ENCODE measurements at places on chromosomes 4 and X.

GRCh38 chr4:85684676-85685075, 209.7 kb downstream of the ARHGAP24 start:
- DNase-seq = no peak

- DNase-seq = no peak
Measured at GRCh38 chr4:26152056-26152455, 168.8 kb upstream of the RBPJ start.

DNA sequence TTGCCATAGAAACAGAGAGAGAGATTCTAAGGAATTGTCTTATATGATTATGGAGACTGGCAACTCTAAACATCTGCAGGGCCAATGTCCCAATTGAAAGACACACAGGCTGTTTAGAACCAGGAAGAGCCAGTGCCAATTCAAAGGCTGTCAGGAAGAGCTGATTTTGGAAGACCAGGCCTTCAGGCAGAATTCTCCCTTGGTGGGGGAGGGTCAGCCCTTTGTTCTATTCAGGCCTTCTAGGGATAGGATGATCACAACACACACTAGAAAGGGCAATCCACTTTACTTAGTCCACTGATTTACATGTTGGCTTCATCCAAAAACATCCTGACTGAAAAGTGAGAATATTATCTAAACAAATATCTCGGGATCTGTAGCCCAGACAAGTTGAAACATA, 15.2 kb downstream of the C4orf46 start:
- DNase-seq = no peak

DNA sequence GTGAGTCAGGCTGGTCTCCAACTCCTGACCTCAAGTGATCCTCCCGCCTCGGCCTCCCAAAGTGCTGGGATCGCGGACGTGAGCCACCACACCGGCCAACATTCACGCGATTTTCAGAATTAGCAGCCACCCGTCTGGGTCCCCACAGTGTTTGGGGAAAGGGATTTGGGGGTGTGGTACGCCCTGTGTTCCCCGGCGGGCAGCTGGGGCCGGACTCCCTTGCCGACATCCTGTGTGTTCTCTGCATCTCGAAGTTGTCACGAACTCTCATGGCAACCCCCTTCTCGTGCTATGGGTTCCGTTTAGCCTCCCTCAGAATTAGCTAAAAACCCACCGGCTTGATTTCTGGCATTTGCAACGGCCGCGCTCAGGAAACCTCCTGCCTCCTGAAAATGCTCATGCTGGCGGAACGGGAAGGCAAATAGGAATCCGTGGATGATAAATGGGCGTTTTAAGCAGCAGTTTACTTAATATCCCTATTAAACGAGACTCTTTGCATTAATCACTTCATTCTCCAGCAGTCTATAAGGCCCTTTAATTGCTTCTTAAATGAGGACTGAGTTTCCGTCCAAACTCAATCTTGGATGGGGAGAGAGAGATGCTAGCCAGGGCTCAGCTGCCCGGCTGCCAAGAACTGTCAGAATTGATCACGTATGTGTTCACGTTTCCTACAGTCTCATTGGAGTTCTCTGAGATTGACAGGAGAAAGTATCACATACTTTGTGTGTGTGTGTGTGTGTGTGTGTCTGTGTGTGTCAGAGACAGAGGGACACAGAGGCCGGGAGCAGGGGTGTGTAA, 78.9 kb upstream of the PPP2R3B start:
- DNase-seq = no peak

- no peak for DNase-seq
Measured at GRCh38 chr4:173794662-173795061, 264.6 kb upstream of the HAND2 start.

- DNase-seq = no peak
Measured at GRCh38 chr4:124945422-124945821, 232.9 kb upstream of the ANKRD50 start.

- DNase-seq = no peak
Measured at GRCh38 chr4:23237771-23238170, 545.0 kb downstream of the GBA3 start.

- DNase-seq = no peak
Measured at GRCh38 chrX:38970074-38970473, 168.8 kb downstream of the MID1IP1 start.

DNA sequence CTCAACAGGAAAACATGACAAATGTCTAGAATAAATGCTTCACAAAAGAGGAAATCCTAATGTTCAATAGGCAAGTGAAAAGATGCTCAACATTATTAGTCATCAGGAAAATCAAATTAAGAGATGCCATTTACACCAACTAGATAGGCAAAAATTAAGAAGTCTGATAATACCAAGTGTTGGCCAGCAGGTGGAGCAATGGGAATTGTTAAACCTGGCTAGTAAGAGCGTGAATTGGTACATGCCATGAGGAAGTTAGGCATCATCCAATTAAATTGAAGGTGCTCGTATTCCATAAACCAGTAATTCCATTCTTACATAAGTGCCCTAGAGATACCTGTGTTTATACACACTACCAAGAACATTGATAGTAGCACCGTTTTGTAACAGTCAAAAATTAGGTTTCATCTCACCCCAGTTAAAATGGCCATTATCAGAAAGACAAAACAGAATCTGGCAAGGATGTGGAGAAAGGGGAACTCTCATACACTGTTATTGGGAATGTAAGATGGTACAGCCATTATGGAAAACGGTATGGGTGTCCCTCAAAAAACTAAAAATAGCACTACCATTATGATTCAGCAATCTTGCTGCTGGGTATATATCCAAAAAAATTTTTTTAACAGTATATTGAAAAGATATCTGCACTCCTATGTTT, 14.0 kb upstream of the ZCCHC18 start:
- DNase-seq = peak; percentile 74

DNA sequence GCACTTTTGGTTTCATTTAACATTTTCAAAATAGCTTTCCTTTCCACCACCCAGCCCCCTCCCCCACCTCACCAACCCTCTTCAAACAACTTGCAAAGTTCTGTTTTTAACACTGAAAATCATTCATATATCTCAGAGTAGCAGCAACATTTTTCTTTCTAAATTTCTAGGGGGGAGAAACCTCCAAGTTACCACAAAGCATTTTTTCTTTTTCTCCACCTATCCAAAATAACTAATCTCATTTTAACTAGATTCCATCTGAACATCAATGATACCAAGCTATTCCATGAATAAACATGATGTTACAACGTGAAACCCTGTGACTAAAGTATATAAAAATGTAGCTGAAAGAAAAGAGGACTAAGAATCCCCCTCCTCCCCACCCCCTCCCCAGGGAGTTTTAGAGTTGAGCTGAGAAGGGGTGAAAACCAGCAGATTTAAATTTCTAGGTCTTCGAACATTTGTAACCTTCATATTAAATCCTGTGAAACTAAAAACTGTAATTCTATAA, 5.2 kb downstream of the LDB2 start:
- DNase-seq = no peak

GRCh38 chr4:111453216-111453615, 692.0 kb upstream of the FAM241A start:
- no peak for DNase-seq

- DNase-seq = no peak
Measured at GRCh38 chr4:10035130-10035529, 13.8 kb upstream of the SLC2A9 start.

DNA sequence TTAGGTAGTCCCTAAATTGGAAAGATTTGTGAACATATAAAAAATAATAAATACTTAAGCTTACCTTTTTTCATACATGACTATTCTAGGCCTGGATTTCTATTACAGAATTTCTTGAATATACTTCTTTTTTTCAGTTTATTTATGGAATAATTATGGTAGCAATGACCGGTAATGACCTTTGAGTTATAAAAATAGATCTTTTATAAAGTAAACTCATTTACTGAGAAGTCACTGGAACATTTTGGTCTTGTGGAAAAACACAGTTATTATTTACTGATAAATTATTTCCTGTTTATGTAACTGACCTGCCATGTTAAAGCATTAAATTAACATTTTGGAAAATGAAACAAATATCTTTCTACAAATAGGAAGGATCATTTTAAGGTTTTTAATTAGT, 80.4 kb upstream of the RASGEF1B start:
- DNase-seq = no peak

DNA sequence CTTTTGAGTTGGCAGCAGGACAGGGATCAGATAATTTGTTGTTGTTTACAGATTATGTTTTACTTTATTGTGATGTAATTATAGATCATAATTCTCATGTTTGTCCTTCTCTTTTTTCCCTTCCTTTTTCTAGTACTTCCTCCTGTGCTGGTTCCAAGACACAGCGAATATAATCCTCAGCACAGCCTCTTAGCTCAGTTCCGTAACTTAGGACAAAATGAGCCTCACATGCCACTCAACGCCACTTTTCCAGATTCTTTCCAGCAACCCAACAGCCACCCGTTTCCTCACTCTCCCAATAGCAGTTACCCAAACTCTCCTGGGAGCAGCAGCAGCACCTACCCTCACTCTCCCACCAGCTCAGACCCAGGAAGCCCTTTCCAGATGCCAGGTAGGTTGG, 58.0 kb downstream of the SMAD1 start:
- DNase-seq = no peak

- DNase-seq = no peak
Measured at GRCh38 chr4:159104694-159105414, 2.0 kb downstream of the RAPGEF2 start.

GRCh38 chr4:1043651-1044468, 32.4 kb downstream of the FGFRL1 start:
- DNase-seq = no peak

DNA sequence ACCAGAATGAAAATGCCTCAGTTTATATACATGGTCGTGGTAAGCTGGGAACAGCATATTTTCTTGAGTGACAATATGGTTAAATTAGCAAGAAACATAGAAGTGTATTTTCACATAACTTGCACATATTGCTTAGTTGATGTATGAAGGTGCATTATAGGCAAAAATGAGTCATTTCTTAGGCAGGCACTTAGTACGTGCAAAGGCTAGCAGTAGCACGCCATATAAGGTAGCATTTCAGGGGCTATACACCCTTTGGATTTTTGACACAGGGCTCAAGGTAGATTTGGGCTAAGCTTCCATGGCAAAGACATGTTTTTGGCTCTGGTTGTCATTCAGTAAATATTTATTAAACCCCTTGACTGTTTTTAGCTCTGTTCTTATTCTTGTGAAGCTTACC, 33.1 kb downstream of the PCDH7 start:
- no peak for DNase-seq

DNA sequence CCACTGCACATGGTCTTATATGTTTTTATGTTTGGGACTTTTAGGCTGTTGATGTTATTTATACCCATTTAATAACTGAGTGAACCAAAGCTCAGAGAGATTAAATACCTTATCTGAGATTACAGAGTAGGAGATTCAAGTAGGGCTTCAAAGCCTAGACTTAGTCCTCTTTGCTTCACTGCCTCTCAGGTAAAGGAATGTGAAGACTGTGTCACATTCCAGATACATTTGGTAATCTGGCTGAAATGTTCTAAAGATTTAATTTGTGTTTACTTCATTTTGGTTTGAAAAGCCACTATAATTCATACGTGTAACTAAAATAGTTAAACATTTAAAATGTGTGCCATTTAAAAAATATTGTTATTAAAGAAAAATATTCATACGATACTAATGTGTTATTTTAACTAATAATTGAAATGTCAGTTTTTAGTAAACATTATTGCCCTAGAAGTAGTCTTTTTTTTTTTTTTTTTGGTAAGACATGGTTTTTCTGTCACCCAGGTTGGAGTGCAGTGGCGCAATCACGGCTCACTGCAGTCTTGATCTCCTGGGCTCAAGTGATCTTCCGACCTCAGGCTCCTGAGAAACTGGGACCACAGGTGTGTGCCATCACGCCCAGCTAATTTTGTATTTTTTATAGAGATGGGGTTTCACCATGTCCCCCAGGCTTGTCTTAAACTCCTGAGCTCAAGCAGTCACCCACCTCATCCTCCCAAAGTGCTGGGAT, 54.3 kb downstream of the WWC2 start:
- DNase-seq = no peak

DNA sequence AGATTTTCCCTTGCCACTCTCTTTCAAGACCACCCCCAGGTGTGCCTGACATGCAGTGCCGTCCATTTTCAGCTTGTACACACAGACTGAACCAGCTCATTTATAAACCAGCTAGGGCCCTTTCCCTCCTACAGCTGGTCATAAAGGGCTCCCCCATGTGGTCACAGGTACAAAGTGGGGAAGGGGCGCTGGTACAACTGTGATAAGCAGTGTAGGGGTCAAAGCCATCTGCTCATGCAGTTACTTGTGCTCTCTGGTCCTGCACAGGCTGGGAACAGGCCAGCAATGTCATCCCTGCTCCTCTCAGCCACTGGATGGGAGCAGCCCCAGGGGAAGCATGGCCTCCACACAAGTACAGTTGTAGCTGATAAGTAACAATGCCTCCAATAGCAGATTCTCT, 20.6 kb downstream of the GABRQ start:
- no peak for DNase-seq

DNA sequence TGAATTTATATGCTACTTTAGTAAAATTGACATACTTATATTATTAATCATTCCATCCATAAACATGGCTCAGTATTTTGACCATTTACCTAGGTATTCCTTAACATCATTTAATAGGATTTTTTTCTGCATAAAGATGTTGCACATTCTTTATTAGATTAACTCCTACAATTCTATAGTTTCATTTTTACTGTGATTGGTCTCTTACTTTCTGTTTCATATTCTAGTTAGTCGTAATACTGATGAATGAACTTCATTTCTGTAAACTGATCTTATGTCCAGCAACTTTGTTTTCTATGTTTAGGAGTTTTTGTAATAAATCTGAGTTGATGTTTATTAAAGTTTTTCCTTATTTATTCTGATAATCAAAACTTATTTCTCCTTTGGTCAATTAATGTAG, 278.2 kb upstream of the CXXC4 start:
- DNase-seq = no peak

- no peak for DNase-seq
Measured at GRCh38 chrX:134570899-134571298, 87.4 kb downstream of the PLAC1 start.

All from CD4-positive, alpha-beta T cell treated with Interleukin-10 for 1 hour (primary cell).